Thoracic aorta (tissue), 2 donors: ENCODE measurements at places on chromosomes 13 and 19. TPM values are rescaled to one million over a fixed set of nuclear protein-coding genes. Genes with fewer than 3 reads are reported as not detected.
A peak's percentile ranks its signal among the peaks of the same experiment; 100 is the strongest.

KIR2DL1 gene
- total RNA-seq, result not detected

IGFL3 gene
- not detected for total RNA-seq

TJP3 gene
- 2.1 TPM for total RNA-seq

YIF1B gene
- total RNA-seq, result 31.0 TPM

IZUMO1 gene
- not detected for total RNA-seq

CCNA1 gene
- 1.1 TPM for total RNA-seq

- no peak for DNase-seq
Measured at GRCh38 chr13:32969516-32969941, 46.7 kb upstream of the KL start.

DNA sequence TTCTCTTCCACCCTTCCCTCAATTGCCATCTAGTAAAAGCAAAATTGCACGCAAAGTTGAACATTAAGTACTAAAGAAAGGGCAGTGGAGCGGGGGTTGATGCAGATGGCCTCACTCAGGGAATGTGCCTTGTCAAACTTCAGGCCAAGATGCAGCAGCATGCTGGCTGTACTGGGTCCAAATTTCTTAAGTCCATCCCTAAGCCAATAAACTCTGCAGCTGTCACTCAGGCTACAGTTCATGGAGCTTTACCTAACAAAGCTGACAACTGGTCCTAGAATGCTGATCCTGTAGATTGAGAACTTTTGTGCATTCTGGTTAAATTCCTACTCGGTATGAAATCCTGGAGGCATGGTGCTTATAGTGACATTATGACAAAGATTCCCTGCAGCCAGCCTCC lies 88.4 kb downstream of the FOXO1 start:
- no peak for DNase-seq

DNA sequence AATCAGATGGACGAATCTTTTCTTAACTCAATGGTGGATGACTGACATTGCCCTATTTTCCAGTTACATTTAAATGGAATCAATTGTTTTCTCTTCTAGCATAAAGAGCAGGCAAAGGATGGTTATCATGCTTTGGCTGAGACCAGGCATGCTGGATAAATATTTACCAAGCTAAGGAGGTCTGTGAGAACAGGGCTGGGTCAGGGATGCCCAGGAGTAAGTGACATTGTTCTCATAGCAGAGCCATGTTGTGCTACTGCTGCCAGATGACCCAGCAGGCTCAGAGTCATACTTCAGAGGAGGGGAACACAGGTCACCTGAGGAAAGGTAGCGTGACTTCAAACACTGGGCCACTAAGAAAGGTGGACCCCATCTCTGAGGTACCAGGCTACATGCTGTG lies 116.0 kb upstream of the RNF113B start:
- no peak for DNase-seq

DNA sequence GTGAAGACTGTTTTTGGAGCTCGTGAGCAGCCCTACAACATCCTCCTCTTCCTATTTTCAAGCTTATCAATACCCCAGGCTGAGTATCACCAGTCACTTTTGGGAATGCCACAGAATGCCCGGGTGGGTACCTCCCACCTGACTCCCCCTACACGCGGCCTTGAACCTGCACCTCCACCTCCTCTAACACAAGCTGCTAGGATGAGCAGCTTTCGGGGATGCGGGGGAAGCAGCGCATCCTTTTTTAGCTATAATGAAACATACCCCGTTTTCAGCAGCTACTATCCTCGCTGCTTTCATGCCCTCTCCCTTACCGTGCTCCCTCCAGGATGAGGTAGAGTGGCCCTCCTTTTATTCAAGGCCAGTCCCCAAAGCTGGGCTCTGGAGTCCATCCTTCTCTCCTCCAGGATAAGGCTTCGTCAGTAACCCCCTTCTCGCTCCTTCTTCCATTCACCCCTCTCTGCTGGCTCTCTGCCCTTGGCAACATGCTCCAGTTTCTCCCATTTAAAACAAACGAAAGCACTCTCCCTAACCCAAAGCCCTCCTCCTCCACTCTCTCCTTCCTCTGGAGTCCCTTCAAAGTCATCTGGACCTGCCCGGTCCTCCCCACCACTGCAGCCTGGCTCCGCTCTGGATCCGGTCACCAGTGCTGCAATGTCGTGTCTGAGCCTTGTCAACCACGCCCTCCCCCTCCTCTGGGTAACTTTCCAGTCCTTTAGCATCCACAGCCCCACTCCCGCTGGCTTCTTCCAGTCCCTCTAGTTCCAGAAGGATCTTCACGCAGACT lies 55.3 kb downstream of the STK24 start:
- DNase-seq, result no peak

- no peak for DNase-seq
Measured at GRCh38 chr13:79918620-79919019, 422.3 kb downstream of the SPRY2 start.

- no peak for DNase-seq
Measured at GRCh38 chr19:5345895-5346386, 5.3 kb upstream of the PTPRS start.

DNA sequence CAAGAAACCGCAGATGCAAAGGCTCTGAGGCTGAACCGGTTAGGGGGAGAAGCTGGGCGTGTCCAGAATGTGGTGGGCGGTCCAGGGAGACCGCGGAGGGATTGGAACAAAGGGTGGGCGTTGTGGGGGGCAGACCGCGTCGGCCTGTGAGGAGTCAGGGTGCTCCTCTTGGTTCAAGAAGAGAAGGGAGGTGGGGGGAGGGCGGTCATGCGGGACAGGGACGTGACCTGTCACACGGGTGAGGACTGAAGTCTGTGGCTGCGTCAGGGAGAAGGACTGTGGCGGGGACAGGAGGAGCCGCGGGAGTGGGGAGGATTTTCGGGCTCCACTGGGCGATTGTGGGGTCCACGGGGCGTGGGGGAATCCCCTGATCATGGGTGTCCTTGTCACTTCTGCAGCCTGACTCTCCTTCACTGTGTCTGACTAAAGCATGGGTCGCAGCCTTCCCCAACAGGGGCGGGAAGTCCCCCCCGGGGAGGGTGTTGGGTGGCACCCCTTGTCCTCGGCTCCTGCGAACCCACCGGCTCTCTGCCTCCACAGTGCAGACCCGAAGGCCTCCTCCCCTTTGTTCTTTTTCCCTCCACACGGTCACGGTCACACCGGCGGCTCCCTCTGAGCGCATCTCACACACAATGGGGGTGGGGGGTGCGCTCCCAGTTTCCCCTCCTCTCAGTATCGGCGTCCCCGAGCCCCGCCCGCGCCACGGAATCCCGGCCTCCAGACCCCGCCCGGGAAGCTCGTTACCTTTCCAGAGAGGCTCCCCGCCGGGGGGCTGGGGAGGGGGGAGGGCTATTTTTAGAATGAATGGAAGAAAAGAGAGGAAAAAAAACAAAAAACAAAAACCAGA lies 16.4 kb upstream of the KCNN1 start:
- no peak for DNase-seq

DNA sequence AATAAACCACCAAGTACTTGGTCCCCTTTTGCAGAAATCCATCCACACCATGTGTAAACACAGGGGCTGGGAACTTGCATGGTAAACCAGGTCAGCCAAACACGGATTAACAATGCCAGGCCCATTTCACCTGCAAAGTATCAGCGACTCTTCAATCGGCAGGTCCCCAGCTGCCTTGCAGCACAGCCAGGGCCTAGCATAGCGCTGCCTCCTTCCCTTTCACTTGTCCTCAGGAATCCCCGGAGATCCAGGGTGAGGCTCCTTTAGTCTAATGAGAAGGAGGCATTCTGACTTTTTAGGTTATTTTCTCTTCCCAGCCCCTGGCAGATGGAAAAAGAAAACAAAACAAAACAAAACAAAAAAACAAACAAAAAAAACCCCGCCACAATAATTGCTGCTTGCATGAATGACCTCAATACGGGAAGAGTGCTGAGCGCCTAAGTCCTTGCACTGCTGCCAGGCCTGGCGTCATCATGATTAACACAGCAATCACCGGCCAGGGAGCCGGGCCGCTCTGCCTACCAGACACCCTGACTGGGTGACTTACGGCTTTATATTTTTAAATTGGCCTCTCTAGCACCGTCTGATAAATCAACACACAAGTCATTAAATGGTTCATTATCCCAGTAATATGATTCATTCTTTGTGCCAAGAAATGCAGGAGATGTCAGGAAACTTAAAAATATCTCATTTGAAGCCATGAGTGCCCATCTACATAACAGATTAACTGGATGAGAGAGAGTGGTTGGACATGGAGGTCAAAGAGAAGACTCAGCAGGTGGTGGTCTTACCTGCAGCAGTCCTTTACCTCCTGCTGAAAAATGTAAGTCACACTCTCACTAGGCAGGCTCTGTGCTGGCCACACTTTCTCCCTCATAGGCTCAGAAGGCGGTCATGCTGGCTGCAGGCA lies 692.7 kb downstream of the UQCRFS1 start:
- DNase-seq, result no peak

- DNase-seq, result no peak
Measured at GRCh38 chr19:2888731-2889224, 11.9 kb upstream of the ZNF57 start.

DNA sequence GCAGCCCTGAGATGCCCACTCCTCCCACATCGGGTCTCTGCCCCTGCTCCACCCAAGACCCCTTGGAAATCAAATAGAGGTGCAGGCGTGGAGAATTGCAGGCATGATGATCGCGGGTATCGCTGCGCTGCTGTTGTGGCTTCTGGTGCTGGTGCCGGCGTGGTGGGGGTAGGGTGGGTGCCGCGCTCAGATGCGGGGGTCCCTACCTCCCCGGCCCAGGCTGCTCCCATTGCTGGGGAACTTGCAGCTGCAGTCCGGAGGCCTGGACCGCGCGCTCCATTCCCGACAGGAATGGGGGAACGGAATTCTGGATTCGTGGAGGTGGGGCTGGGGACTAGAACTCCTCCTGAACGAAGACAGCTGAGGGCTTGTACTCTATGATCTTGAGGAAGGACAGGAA lies 20.4 kb downstream of the CYP2F1 start:
- no peak for DNase-seq

DNA sequence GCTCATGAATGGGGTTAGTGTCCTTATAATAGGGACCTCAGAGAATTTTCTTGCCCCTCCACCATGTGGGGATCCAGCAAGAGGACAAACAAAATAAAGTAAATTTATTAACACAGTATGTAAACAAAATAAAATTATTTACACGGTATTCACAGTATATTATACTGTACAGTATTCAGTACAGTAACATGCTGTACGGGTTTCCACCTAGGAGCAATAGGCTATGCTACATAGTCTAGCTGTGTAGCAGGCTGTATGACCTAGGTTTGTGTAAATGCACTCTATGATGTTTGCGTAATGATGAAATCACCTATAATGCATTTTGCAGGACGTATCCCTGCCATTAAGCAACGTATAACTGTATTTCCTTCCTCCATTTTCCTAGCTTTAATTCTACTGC lies 11.8 kb upstream of the DIAPH3 start:
- no peak for DNase-seq

GRCh38 chr13:100274942-100275506 lies 186.1 kb downstream of the PCCA start:
- no peak for DNase-seq

DNA sequence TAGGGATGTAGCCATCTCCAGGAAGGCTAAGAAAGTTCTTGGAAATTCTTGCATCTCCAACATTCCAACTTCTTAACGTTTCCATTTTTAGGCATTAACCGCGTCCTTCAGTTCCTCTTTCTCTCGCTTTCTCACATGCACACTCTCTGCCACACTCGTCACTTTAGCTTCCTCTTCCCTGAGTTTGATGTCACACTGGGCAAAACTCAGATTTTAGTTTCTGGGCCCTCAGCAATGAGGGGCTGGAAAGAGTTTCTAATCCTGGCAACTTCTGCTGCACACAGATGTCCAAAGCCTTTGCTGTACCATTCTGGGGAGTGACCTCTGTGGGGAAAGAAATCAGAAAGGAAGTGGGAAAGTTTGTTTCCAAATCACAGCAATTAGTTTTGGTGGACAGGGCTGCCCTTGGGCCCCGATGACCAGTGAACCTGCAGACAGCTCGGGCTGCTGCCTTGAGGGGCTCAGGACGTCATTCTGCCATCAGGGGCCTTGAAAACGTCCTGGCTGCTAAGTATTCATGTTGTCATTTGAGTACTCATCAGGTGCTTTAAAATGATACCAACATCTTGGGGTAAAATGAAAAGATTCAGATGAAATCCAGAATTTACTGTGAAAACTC lies 89.3 kb downstream of the KL start:
- DNase-seq, result no peak

DNA sequence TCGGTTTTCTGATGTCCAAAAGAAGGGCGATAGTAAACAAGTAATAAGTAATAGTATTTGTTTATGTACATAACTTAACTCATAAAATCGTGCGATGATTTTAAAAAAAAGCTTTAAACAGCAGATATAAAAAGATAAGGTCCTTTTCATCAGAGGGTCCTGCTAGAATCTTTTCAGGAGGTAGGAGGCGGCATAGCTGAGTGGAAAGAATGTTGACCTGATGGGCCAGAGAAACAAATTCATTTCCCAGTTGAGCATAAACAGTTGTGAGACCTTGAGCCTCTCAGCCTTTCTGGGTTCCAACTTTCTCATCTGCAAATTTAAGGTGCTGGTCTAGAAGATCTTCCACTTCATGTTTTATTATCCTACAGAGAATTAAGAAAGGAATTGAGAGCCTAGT lies 173.5 kb downstream of the LACC1 start:
- no peak for DNase-seq

DNA sequence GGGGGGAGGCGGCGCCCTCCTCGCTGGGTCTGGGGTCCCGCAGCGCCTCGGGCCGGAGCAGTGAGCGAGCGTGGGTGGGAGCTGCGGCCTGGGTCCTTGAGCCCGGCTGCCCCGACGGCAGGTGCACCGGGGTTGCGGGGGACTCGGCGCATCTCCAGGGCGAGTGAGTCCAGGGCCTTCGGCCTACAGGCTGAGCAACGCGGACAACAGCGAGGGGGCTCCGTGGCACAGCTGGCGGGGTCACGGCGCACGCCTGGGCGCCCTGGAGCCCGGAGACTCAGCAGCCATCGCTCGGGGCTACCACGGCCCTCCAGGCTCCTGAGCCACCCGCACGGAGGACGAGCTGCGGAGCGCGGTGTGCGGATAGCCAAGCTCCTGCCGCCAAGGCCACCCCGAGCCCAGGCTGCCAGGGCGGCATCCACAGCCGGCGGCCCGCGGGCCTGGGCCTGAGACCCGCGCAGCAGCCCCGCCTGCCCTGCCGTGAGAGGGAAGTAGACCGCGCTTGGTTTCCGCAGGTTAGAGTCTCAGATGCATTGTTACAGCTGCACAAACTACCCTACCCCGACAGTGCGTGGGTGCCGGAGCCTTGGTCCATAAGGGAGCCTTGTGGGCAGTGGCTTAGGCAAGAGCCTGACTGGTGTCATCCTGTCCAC lies 253.9 kb upstream of the SGCG start:
- no peak for DNase-seq

- DNase-seq, result no peak
Measured at GRCh38 chr13:112207129-112207528, 140.2 kb downstream of the SOX1 start.

- peak; percentile 37 for DNase-seq
Measured at GRCh38 chr19:10501971-10502523, 1.1 kb downstream of the KEAP1 start.

GRCh38 chr13:107069108-107069776 lies 501.3 kb upstream of the ARGLU1 start:
- DNase-seq, result no peak

- peak; percentile 66 for DNase-seq
Measured at GRCh38 chr13:113410472-113411201, 42.7 kb downstream of the ADPRHL1 start.
